ENCODE measurements at places on chromosomes 11 and 22.
A peak's percentile ranks its signal among the peaks of the same experiment; 100 is the strongest.

DNA sequence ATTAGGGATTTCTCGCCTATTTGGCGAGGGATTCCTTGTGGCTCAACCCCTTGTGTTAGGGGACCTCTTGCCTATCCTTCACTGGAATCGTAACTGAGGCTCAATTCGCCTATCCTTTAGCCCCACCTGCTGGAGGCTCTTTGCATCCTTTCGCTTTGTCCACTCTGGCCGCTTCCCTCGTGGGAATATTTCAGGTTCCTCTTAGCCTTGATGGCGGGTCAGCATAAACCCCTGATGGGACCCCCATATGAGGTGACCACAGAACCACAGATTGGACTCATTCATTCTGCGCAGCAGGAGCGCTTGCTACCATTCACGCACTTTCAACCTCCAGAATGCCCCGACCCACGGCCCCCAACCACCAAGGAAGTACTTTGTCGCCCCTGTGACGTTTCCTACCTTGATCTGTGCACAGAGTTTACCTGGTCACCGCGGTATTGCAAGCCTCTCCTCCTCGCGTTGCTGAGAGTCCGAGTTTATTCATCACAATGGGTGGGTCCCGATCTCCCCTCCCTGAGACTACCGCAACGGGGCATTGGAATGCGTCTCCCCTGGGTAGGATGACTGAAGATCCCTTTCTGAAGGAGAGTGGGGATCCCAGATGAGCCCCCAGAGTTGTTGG lies at the start of gene OR52N2:
OR52N2 (plus strand) TSS at position 425 of the 622 bp plus-strand sequence. CDS start 11,412 bp downstream, outside the sequence.
- peak; percentile 71 for DNase-seq

- DNase-seq, result no peak
Observed at GRCh38 chr11:105148241-105148640, 8.7 kb upstream of the CARD18 start.

GRCh38 chr11:110710628-110711381 lies 1.4 kb downstream of the ARHGAP20 start:
- no peak for DNase-seq

- DNase-seq, result no peak
Observed at GRCh38 chr11:91163619-91164451, 941.0 kb upstream of the CHORDC1 start.

DNA sequence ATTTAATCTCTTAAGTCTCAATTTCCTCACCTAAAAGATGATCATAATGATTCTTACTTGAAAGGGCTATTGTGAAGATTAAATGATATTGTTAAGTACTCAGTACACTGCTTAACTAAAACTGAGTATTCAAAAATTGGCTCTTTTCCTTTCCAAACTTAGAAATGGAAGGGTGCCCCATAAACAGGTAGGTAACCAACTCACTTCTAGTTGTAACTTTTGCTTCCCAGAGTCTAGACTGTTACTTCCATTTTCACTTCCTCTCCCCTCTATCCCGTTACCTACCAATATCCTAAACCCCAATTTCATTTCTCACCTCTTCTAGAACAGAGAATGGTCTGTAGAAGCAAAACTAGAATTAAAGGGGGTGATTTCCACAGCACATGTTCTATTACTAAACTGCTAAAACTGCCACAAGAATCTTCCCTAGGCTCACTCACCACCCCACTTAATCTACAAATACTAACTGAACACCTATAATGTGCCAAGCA lies 50.0 kb downstream of the RRAS2 start:
- no peak for DNase-seq

- no peak for DNase-seq
Observed at GRCh38 chr22:49962751-49963646, 2.4 kb downstream of the PIM3 start.

GRCh38 chr11:115506954-115507675 lies 2.9 kb upstream of the CADM1 start:
- DNase-seq, result no peak

GRCh38 chr11:73971175-73971719 lies 11.4 kb downstream of the UCP2 start:
- DNase-seq, result no peak

DNA sequence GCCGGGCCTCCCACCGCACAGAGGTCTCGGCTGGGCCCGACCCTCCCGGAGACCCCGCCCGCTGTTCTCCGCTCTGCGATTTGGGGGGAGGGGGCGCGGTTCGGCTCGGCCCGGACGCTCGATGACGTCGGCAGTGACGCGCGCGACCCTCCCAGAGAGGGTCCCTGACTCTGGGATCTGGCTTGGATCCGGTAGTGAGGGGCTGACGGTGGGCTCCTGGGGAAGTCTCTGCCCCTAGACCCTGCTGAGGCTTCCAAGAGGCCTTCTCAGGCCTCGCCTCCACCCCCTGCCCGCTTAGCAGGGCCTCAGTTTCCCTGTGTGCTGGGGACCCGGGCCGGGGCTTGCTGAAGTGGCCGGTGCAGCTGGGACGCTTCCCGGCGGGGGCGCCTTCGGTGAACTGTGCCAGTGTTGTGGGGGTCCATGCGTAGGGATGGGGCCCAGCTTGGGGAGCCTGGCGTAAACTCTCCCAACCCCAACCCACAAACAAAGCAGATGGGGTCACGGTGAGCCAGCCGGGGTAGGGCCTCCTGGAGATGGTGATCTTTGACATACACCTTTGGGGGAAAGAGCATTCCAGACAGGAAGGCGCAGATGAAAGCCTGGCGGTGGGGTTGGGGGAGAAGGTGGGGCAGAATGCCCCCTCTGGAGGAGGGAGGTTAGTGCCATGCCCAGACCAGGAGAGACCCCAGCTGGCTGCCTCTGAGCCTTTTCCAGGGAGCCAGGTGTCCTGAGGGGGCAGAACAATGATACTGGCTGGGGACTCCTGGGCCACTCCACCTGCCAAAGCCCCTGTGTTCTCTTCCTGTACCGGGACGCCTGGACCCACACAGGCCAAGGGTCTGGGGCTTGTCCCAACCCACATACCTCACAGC lies 1.0 kb downstream of the B4GALNT4 start:
- no peak for DNase-seq

- no peak for DNase-seq
Observed at GRCh38 chr22:24455751-24456426, 28.5 kb downstream of the ADORA2A start.

Data from effector memory CD4-positive, alpha-beta T cell (primary cell).